ENCODE measurements at places on chromosomes 12 and 14. TPM values are rescaled to one million over a fixed set of nuclear protein-coding genes. Genes with fewer than 3 reads are reported as not detected.

- peak; percentile 73 for DNase-seq
These were observed 28.8 kb downstream of the YEATS4 start for GRCh38 chr12:69388371-69388770.

GRCh38 chr14:93592786-93593185, 162.0 kb downstream of the UNC79 start:
- no peak for DNase-seq

DNA sequence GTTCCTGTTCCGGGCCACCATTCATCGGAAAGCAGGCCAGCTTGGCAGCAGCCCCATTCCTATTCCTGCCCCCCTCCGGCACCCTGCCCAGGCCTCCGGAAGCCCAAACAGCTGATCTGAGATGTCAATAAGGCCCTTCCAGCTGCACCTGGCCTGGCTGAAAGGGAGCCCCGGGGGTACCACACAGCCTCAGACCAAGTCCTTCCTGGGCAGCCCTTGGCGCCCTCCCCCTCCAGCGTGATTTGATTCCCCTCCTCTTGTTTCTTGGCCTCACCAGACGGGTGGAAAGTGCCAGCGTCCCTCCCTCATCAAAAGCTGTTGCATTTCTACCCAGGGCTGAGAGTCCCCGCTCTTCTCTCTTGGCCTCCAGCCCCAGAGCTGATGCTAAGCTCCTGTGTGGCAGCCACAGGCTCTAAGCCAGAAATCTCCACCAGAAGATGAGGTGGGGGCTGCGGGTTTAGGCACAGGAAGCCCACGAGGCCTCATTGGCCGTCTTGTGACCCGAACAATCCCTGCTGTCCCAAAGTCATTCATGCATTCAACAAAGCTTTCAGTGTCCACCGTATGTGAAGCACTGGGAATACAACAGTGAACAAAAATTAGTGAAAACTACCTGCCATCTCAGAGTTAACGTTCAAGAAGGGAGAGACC, 215.4 kb downstream of the SLC41A2 start:
- DNase-seq, result no peak

GRCh38 chr12:47591361-47591791, 114.5 kb downstream of the RPAP3 start:
- no peak for DNase-seq

- no peak for DNase-seq
These were observed 49.5 kb upstream of the DIO3 start for GRCh38 chr14:101511620-101512375.

DNA sequence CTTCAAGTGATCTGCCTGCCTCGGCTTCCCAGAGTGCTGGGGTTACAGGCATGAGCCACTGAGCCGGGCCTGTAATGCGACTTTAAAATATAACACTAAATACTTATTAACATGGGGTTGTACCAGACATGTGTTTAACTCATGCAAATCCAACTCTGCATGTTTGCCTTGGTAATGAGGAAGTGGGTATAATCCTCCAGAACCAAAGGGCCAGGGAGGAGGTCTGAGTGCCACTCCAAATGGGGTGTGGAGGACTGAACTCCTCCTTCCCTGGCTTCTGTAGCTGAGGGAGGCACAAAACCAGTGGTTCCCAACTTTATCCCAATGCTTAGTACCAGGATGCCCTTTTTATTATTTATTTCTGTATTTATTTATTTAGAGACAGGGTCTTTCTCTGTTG, 61.6 kb upstream of the MED13L start:
- DNase-seq, result no peak

DNA sequence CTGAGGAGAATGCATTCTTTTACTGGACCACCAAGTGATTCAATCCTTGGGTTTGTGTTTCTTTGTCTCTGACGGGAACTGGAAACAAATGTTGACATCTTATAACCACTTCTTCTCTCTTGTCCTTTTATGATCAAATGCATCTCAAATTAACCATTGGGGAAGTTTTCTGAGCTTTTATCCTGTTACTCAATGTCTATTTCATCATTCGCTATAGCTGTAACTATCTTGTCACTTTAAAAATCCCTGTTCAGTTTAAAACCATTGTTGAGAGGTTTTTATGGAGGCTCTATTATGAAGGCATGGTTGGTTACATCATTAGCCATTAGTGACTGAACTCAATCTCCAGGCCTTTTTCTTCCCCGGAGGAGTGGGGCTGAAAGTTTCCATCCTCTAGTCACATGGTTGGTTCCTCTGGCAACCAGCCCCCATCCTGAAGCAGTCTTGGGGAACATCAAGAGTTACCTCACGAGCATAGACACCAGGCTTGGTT, 2.7 kb upstream of the CLEC6A start:
- no peak for DNase-seq

GRCh38 chr12:1466481-1467154, 127.8 kb downstream of the FBXL14 start:
- DNase-seq, result no peak

DNA sequence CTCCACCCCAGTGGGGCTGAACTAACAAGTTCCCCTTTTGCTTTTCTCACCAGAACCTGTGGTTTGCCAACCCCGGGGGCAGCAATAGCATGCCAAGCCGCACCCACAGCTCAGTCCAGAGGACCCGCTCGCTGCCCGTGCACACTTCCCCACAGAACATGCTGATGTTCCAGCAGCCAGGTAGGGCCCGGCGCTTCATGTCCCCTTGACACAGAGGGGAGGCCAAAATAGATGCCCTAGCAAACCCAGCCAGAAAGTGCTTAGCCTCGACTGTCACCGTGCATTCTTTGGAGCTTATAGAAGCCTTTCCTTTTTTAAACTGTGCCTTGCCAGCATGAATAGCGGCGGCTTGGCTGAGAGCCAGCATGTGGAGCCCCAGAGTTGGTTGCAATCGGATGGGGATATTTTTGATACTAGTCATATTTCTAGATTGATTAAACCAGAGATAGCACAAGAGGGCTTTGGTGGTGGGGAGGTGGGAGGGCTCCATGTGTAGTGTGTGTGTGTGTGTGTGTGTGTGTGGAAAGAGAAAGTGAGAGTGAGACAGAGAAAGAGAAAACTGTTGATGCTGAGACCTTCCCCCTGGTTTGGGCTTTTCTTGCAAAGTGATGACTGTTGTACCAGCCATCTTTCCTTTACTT, 126.1 kb downstream of the GCH1 start:
- peak; percentile 28 for DNase-seq

DNA sequence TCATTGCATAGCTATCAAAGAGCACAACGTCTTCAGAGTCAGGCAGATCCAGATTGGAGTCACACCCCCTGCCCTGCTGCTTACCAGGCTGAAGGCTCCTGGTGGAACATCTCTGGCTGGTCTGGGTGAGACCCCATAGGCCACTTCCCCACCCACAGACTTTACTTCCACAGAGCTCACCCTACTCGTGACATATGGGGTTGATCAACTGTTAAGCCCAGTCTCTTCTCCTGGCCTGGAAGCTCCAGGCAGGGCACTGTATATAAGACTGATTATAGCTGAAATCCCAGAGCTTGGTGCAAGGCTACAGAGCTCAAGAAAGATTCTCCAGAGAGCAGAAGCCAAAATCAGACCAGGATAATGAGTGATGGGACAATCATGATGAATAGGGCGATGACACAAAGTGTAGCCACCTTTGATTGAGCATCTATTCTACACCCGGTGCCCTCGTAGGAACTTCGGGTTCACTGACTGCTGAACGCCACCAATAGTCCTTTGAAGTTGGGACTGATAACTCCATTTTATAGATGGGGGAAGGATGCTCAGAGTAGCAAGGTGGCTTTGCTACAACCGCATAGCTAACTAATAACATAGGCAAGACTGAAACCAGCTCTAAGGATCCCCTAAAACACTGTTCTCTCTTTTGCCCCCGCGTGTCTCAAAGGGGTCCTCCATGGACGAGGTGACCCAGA, 287.8 kb downstream of the BCL11B start:
- DNase-seq, result no peak

Gene LBHD2
- total RNA-seq, result not detected

Gene CLEC14A
- 15.4 TPM for total RNA-seq

Gene SLCO1B1
- not detected for total RNA-seq

Gene PLCZ1
- 21.7 TPM for total RNA-seq

Gene SYT1
- 8.4 TPM for total RNA-seq

Gene FBLN5
- 86.9 TPM for total RNA-seq

Gene NANOG
- total RNA-seq, result 0.24 TPM

Gene KLRC1
- total RNA-seq, result 3.9 TPM

Gene EIF2S3B
- 3.9 TPM for total RNA-seq

Gene PRORP
- 9.1 TPM for total RNA-seq
